Fibroblast of upper back skin (primary cell): ENCODE measurements at places on chromosomes 12 and 14.

DNA sequence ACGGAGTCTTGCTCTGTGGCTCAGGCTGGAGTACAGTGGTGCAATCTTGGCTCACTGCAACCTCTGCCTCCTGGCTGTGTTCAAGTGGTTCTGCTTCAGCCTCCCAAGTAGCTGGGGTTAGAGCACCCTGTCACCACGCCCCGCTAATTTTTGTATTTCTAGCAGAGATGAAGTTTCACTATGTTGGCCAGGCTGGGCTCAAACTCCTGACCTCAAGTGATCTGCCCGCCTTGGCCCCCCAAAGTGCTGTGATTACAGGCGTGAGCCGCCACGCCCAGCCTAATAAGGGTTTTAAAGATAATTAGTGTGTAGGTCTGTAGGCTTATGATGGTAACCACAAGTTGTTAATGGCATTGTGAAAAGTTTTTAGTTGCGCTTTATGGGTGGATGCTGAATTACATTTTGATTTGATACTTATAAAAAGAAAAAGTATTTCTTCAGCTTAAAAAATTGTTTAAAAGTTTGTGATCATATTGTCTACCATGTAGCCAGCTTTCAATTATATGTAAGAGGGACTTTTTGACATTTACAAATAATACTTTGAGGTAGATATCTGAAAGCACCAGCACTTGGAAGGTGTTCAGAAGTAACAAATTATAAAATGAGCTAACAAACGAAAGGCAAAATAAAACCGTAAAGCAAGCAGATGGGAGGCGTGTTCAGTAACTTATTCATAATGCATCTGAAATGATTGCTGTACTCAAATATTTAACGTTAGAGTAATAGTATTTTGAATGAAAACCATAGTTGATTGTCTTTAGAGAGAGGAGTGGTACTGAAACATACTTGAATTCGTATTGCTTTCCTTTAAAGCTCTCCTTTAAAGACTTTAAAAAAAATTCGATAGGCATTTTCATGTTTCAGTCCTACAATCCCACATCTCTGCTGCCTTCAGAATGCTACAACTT, 37.1 kb downstream of the MDM2 start:
- no peak for DNase-seq

GRCh38 chr14:104863923-104864266, 1.2 kb upstream of the CEP170B start:
- no peak for DNase-seq

- DNase-seq: no peak
Observed at GRCh38 chr14:69631509-69631908, 20.1 kb downstream of the SUSD6 start.

DNA sequence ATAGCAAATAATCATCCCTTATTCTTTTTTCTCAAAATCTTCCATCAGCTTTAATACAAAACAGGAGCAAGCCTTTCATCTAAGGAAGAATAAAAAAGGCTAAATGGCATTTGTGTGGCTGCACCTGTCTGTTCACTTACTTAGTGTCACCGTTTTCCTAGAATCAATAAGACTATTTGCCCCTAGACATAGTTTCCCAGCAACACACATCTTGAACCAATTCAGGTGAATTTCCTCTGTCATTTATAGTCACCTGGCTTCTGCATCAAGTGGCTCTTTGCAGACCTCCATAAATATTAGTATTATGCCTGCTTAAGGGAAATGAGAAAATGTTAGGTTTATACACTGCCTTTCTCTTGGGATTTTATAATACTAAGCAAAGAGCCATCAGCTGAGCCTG, 17.4 kb upstream of the GCH1 start:
- DNase-seq: no peak

GRCh38 chr12:109873653-109874052, 6.7 kb downstream of the GLTP start:
- no peak for DNase-seq

DNA sequence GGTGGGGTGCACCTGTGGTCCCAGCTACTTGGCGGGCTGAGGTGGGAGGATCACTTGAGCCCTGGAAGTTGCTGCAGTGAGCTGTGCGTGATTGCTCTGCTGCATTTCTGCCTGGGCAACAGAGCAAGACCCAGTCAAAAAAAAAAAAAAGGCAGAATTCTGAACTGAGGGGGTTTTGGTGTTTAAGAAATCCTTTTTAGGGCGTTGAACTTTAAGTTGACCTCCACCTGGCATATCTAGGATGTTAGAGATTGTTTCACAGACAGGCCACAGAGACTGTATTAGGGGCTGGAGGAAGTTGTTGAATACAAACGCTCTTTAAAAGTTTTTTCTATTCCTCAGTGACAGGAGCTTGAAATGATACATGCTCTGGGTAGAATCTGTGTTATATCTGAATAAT, 60.5 kb downstream of the FBXW8 start:
- DNase-seq: no peak

DNA sequence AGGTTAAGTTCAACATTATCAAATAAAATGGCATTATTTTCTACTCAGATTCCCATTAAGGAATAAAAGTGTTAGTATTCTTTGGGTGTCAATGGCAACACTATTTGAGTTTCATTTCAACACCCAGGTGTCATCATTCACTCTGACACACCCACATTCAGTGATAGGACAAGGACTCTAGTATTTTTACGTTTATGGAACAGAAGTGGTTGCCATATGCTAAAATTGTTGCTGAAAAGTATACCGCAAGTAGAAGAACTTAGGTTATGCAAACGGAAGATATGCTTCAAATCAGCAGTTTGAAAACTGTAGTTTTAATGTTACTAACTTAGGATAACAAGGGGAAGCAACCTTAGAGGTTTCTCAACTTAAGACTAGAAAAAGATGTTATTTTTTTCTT, 20.0 kb upstream of the SGPP1 start:
- DNase-seq: no peak

GRCh38 chr12:95851606-95852005, 7.1 kb upstream of the SNRPF start:
- DNase-seq: no peak

DNA sequence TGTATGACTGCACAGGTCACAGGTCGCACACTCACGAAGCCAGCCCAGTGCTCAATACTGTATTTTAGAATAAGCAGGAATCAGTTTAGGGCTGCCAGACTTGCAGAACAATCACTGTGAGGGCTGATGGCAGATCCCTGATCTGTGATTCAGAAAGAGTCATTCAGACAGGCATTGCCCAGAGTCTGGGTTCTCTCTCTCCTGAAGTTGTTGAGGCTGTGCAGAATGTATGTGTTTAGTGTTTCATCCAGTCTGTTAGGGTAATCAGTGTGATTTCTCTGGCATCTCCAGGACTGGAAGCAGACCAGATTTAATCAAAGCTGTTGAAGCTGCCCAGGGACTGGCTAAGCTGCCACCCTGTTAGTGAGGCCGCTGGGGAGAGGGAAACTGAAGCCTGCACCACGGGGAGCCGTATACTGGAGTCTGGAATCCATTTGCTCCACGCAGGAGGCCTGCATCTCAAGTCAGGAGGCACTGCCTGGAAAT, 69.3 kb downstream of the ETV6 start:
- DNase-seq: peak; percentile 81

GRCh38 chr12:126518596-126519200, 1453.5 kb downstream of the AACS start:
- DNase-seq: no peak

- DNase-seq: no peak
Observed at GRCh38 chr14:36105401-36105800, 71.1 kb downstream of the PTCSC3 start.

DNA sequence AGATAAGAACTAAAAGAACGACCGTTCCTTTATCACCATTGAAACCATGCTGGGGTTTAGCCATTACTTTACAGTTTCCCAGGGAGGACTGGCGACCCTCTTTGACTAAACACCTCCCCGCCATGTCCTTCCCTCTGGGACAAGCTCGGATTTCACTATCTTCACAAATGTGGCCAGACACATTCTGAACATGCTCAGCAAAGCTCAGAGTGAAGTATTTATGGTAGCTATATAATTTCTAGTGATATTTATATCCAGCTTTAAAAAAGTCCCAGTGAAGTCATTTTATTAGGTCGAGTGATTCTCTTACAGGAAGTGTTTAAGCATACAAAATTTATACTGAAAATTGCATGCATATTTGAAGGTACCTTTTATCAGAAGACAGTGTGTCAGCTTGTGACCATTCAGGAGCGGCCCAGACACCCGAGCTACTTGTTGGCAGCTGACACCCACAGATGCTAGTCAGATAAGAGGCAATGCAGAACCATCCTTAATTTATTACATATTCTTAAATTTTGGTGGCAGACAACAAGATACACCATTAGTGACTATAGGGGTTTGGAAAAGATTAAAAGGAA, 36.8 kb downstream of the NIN start:
- no peak for DNase-seq

- no peak for DNase-seq
Observed at GRCh38 chr14:72284176-72284575, 351.9 kb downstream of the RGS6 start.

GRCh38 chr12:53200107-53200457, 7.0 kb downstream of the ITGB7 start:
- no peak for DNase-seq

DNA sequence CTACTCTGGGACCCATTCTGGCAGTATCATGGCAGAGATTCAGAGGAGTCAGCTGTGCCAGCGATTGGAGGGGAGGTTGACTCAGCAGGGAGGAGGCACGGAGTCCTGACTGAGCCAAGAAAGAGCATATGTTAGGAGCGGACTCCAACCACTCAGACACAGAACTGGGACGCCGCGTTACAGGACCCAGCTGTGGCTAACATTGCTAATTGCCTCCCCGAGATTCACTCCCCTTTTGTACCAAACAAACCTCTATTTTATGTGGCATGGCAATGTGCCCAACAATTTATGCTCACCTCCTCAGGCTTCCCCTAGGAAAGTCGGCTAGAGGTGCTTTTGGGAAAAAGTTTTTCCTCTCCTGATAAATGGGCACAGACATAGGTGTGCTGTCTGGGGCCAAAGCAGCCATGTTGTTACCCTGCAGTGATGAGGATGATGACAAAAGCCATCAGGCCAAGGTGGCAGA, 15.2 kb upstream of the CLIP1 start:
- peak; percentile 50 for DNase-seq

DNA sequence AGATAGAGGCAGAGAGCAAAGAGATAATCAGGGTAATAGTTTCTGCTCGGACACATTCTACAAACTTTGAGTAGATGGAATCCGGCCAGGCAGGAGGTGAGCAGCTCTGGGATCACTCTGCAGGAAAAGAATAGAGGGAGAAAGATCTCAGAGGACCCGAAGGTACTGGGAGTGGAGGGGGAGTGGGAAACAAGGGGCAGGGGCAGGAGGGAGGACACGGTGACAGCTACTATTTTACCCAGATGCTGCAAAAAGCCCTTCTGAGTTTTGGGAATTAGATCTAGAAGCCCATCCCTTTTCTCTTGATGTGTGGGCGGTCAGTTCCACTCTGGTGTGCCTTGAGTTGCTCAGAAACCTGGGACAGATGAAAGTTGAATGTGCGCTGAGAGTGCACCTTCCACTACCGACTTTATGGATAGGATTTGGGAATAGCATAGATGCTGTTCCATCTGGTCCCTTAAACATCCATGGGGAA, 556 bp downstream of the GPRC5A start:
- no peak for DNase-seq

DNA sequence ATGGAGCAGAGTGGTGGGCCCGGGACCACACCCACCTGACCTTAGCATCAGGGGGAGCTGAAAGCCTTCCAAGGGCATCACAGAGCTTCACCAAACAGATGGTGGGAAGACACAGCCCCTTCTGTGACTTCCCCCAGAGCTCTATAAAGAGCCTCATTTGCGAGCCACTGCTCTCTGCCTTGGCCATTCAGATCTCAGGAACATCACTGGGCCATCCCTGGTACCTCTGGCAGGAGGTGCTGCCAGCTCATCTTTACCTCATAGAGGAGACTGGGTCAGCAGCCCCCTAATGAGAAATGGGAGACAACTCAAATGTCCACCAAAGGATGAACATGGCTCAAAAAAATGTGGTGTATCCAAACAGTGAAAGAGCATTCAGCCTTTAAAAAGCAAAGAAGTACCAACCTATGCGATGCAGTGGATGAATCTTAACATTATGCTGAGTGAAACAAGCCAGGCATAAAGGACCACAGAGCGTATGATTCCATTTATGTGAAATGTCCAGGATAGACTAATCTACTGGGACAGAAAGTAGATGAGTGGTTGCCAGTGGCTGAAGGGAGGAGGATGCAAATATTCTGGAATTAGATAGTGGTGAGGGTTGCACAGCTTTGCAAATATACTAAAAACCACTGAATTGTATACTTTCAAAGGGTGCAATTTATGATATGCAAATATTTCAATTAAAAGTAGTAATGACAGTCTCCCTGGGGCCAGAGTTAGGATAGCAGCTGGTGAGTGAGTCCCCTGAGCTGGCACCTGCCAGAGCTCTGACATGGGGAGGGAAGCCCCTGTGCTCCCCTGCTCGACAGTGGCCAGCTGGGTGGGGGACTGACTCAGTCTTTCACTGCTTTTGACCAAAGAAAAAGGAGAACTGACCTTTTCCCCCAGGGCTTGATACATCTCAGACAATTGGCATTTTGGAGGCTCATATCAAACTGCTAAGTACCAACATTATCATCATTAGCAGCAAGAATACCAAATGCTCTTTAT, 116.6 kb downstream of the GCH1 start:
- no peak for DNase-seq

- no peak for DNase-seq
Observed at GRCh38 chr12:38669530-38669929, 235.9 kb downstream of the CPNE8 start.

- no peak for DNase-seq
Observed at GRCh38 chr12:88375306-88376305, 204.7 kb downstream of the KITLG start.

DNA sequence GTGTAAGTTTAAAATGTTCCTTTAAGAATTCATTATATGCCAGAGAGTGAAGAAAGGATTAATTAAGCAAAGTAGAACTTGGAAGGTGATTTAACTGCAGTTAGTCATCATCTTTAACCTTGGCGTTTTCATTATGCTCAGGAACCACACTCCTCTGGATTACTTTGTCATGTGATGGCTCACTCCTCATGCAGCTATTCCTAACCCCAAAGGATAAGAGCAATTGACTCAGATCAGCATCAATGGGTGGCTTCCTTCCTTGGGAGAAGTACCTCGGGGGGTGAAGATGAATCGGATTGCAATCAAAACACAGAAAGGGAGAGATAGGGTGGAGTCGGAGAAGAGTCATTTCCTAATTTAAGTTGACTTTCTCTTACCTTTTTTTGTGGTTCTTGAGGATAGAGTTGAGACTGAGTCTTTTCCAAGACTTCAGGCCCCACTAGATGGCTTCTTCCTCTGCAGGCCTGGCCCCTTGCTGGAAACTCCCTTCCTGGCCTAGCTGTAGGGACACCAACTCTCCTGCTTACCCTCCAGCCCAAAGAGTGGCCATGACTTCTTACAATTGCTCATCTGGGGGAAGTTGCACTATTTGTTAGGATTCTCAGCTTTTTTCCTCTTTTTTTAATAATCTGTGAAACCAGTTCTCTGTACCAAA, 238.6 kb upstream of the DDHD1 start:
- DNase-seq: peak; percentile 91

- no peak for DNase-seq
Observed at GRCh38 chr14:29672831-29673230, 254.8 kb downstream of the PRKD1 start.
